Lower lobe of right lung (tissue), 2 donors: ENCODE measurements at places on chromosomes 5 and 9. TPM values are rescaled to one million over a fixed set of nuclear protein-coding genes. Genes with fewer than 3 reads are reported as not detected.

The HTR1A gene
- total RNA-seq = not detected

The IFNA2 gene
- not detected for total RNA-seq

- H3K4me3 ChIP-seq = no peak overlapping the region
- no peak overlapping the region for H3K27ac ChIP-seq
- H3K27me3 ChIP-seq = no peaks in the 10 kb centered on the region
- DNase-seq = no peak
- no peaks in the 10 kb centered on the region for H3K36me3 ChIP-seq
These were observed 95.9 kb downstream of the CDH9 start for GRCh38 chr5:26942481-26942880.

- peaks cover 43% of the 10 kb centered on the region for H3K36me3 ChIP-seq
- peaks cover 10% of the 10 kb centered on the region for H3K4me1 ChIP-seq
- H3K4me3 ChIP-seq = no peak overlapping the region
- H3K27me3 ChIP-seq = no peaks in the 10 kb centered on the region
These were observed 94.2 kb downstream of the CDK5RAP2 start for GRCh38 chr9:120485788-120486187.

GRCh38 chr9:93390953-93391515 lies 60.5 kb upstream of the FAM120A start:
- no peak overlapping the region for H3K4me3 ChIP-seq
- no peaks in the 10 kb centered on the region for H3K27me3 ChIP-seq
- no peaks in the 10 kb centered on the region for H3K36me3 ChIP-seq

The NDOR1 gene
- total RNA-seq = 15.6 TPM

- no peak for DNase-seq
- no peaks in the 10 kb centered on the region for H3K36me3 ChIP-seq
- H3K27me3 ChIP-seq = no peaks in the 10 kb centered on the region
These were observed 33.1 kb upstream of the TRIM32 start for GRCh38 chr9:116654059-116654355.
